HuH-7.5 (cell line): ENCODE measurements at places on chromosomes 11 and 22.

- DNase-seq = no peak
Observed at GRCh38 chr22:50138988-50139387, 31.5 kb upstream of the PANX2 start.

DNA sequence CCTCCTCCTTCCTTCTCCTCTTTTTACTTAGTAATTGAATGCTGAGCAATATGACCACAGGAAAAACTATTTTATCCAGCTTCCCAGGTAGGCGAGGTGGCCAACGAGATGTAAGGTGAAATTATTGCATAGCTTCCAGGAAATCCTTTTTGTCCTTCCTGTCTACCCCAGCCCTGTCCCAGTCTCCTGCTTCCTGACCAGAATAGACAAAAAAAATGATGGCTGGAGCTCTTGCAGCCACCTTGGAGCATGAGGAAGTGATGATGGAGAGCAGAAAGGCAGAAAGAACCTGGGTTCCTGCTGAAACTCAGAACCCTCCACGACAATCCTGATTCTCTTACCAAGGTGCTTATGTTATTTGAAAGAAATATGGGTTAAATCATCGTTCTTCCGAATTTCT, 33.9 kb downstream of the DUSP8 start:
- no peak for DNase-seq

- no peak for DNase-seq
Observed at GRCh38 chr22:28716686-28717085, 24.9 kb downstream of the CHEK2 start.

DNA sequence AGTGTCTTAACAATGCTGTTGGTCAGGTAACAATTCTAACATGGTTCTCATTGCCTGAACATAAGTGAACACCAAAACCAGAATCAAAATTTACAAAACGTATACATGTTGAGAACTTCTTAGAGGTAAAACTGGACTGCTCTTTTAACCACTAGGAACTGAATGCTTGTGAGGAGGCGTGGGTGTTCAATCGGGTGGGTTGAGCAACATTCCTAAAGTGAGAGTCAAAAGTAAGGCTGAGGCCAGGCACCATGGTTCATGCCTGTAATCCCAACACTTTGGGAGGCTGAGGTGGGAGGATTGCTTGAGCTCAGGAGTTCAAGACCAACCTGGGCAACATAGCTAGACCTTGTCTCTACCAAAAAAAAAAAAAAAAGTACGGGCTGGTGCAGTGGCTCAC, 11.5 kb downstream of the PPME1 start:
- no peak for DNase-seq

DNA sequence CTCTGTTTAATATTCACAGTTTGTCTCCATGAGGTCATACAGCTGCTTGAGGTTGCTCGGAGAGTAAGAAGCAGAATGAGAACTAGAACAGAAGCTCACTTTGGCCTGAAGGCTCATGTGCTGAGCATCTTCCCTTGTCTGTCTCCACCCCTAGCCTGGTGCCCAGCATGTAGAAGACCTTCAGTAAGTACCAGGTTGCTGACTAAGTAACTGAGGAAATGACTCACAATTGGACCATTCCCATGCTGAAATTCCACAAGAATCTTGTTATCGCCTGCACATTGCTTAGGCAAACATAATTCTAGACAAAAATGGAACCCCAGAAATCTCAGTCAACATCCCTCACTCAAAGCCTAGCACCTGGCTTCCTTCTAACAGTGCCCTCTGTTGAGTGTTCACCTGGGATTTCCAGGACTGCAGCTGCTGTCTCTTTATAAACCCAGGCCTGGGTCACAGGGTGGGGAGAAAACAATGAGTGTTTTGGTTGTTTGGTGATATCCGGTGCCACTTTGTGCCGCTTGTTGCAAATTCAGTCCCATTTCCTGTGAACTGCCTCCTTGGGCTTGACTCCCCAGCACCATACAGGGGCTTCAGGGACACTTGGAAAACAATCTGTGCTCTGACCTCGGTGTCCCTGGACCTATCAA, 406.8 kb downstream of the ETS1 start:
- no peak for DNase-seq

DNA sequence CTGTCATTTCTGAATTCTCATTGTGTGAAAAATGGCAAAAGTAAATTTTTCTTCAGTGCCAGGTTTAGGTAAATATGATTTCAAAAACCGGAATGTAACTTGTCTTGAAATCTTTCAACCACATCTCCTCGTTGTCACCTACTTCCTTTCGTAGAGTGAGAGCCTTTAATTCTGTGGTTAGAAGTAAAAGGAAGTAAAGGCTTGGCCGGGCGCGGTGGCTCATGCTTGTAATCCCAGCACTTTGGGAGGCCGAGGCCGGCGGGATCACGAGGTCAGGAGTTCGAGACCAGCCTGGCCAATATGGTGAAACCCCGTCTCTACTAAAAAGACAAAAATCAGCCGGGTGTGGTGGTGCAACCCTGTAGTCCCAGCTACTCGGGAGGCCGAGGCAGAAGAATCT, 29.8 kb downstream of the SGSM3 start:
- no peak for DNase-seq

GRCh38 chr11:45243967-45244366, 42.2 kb downstream of the SYT13 start:
- DNase-seq = no peak

DNA sequence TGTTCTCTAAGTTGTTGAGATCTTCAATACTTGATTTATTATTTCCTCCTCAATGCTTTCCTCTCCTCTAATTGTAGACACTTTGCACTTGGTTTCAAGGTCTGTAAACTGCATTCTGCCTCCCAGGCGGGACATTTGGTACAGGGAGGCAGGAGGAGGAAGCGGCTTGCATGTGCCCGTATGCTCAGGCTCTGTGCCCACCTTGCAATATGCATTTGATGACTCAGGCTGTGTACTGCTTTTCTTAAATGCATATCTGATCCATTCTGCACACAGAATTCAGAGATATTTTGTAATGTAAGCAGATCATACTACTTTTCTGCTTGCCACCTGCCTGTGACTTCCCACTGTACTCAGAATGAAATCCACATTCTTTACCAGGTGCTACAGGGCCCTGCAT, 55.0 kb downstream of the FZD4 start:
- DNase-seq = no peak

DNA sequence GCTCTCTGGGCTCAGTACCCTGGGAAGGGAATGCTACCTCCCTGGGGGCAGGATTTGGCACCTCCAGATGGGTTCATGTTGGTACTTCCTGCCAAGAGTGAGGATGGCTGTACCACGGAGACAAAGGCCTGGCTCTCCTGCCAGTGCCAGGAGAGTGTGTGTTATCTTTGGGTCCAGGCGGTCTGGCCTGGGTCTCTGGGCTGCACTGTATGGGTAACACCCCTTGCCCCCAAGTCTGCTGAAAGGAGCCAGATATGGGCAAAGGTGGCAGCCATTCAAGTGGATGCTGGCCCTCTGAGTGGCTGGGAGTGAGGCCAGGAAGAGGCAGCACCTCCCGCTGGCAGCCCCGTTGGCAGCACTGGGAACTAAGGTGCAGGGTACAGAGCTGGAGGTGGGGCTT, 91.5 kb downstream of the NECTIN1 start:
- DNase-seq = no peak

GRCh38 chr11:83459798-83460197, 173.6 kb upstream of the CCDC90B start:
- DNase-seq = no peak

GRCh38 chr11:65932558-65932919, 12.7 kb upstream of the TSGA10IP start:
- DNase-seq = no peak
